ENCODE measurements at places on chromosomes 3 and 15.

DNA sequence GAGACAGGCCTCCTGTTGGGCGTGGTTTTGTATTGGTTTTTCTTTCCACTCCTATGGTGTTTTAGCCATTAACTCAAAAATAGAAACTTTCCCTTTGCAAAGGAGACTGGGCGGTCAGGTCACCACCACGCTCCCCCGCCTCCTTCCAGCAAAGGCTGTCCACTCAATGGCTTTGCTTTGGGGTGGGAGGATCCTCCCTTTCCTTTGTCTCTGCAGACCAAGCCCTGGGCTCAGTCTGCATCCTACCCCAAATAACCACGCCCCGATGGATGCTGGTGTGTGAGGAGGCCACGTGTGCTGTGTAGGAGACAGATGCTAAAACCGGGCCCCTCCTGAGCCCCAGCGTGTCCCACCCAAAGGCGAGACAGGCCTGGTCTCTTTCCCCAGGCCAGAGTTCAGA, 68.5 kb downstream of the GRIP2 start:
- no peak for DNase-seq

GRCh38 chr3:116492379-116492778, 47.1 kb upstream of the LSAMP start:
- DNase-seq: no peak

DNA sequence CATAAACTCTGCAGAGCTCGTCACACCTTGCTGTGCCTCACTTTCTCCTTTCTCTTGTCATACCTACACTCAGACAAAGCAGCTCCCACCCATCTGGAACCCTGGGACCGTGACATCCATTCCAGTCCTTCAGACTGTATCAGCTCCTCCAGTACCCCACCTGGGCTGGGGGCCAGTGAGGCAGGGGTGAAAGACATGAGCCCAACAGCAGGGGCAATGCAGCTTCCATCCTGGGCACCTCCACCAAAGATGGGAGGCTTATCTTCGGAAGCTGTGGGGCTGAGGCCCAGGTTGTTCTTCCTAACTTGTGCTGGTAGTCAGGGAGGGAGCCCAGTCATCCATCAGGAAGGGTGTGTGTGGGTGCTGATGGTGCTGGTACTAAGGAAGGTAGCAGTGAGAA, 109.2 kb downstream of the EEFSEC start:
- DNase-seq: no peak

DNA sequence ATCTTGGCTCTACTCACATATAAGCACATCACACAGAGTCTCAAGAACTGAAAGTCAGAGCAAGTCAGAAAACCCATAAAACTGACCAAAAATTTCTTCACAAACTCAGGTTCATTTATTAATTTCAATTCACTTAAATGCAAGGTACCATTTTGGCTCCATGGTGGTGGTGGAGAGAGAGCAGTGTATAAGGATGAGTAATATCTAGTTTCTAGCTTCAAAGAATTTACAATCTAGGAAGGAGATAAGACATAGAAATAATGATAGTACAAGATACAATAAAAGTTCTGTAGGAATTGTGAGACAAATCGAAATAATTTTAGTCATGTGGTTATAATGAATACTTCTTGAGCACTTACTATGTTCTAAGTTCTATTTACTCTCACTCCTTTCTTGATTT, 6.7 kb upstream of the TP53BP1 start:
- DNase-seq: no peak

DNA sequence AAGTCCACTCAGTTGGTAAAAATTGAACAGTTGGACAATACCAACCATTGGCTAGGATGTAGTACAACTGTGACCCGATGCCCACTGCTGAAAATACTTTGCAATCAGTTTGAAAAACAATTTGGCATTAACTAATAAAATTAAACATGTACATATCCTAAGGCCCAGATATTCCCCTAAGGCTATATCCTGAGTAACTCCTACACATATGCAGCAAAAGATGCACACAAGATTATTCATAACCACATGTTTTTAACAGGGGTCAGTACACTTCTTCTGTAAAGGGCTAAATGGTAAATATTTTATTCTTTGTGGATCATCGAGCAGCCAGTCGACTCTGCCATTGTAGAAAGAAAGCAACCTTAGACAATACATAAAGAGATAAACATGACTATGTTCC, 116.3 kb downstream of the MEX3B start:
- no peak for DNase-seq

DNA sequence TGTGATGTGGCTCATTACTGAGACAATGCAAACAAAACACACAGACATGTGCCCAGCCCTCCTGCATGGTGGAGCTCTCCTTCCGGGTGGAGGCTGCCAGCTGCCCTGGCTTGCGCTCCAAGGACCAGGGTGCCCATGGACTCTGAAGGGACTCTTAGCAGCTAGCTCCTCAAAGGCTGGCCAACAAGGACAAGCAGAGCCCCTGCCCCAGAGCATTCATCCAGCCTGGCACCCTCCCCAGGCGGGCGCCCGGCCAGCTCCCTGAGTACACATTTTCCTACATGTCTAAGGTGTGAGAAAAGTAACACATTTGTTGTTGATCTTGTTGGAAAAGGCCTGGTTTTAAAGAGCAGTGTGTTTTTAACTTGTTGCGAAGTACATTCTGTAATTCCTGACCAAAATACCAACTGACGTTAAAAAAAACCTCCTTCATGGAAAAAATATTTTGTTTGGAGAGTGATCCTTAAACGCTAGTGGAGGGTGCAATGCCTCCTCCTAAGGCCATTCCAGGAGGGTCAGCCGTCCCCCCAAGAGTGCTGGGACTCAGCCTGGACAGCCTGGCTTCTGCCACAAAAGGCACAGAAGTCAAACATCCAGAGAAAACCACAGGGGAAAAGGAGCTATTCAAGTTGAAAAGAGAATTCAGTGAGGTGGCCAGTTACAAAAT, 86.9 kb downstream of the KLF15 start:
- DNase-seq: no peak

GRCh38 chr15:95577927-95578326, 752.6 kb upstream of the NR2F2 start:
- DNase-seq: no peak

DNA sequence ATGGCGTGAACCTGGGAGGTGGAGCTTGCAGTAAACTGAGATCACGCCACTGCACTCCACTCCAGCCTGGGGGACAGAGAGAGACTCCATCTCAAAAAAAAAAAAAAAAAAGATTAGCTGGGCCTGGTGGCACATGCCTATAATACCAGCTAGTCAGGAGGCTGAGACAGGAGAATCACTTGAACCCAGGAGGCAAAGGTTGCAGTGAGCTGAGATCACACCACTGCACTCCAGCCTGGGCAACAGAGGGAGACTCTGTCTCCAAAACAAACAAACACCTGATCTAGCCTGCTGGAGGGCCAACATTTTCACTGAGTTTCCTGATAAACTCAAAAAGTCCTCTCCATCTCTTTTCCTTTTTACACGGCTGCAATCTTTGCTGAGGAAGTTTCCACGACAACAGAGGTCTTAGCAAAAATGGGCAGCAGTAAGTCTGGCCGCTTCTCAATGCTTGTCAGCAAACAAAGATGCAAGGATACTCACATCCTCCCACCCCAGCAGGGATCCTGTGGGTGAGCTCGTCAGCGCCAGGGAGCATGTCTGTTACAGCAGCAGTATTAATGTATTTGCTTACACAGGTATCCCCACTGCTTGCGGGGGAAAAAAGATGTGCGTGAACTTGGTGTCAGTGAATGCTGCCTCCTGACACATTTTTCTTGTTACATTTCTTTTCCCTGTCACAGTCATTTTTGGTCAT, 21.0 kb upstream of the CCDC174 start:
- no peak for DNase-seq

DNA sequence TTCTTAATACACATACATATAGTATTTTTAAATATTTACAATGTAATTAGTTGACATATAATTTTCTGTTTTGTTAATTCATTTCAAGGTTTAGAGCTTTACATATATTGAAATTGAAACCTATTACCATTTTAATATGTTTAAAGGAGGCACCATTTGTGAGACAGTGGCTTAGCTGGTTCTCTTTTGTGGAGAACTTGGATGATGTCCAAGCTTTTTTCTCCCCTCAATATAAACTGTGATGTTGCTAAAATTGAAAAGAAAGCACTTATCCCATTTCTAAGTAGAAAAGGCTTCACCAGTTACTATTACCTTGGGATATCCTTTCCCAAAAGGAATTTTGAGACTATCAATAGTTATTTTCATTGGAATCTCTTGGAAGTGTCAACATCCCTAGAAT, 707.2 kb downstream of the NTRK3 start:
- DNase-seq: no peak

DNA sequence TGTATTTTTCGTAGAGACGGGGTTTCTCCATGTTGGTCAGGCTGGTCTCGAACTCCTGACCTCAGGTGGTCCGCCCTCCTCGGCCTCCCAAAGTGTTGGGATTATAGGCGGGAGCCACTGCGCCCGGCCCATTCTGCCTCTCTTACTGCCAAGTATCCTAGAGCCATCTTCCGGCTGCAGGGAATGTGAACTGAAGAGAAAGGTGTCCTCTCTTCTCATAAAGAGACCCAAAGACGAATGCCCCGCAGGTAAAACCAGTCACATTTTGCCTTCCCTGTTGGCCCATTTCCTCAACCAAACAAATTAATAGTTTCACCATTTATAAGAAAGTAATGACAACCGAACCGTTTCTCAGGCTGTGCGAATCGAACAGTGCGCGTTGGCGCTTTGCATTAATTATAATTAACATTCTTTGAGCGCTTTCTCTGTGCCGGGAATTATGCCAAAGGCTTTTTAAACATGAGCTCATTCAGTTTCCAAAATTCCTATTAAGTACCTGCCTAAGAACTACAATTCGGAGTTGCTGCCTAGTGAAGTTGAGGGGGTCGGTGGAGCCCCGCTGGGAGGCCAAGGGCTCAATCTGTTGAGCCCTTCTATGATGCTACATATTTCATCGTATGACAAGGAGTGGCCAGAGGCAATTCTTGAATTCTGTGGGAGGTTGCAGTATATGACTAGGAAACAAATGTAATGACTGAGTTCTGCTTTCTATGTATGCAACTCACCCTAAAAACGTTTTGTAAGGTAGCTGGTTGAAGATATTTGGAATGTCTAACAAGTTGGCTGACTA, 819 bp upstream of the RPL24 start:
- no peak for DNase-seq

DNA sequence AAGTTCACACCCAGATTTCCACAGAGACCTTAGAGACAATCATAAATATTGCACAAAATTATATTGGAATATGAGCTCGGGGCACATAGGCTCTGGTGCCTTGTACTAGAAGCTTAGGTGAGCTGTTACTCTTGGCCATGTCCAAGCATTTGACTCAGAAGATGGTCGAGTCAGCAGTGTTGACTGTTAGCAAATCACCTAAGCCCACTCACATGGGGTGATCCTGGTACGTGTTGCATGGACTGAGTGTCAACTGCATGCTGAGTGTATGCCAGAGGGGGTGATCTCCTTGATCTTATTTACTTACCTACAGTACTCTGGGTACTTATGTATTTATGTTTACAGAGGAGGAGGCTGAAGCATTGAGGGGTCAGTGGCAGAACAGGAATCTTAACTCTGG, 14.0 kb downstream of the SMAD3 start:
- DNase-seq: no peak

DNA sequence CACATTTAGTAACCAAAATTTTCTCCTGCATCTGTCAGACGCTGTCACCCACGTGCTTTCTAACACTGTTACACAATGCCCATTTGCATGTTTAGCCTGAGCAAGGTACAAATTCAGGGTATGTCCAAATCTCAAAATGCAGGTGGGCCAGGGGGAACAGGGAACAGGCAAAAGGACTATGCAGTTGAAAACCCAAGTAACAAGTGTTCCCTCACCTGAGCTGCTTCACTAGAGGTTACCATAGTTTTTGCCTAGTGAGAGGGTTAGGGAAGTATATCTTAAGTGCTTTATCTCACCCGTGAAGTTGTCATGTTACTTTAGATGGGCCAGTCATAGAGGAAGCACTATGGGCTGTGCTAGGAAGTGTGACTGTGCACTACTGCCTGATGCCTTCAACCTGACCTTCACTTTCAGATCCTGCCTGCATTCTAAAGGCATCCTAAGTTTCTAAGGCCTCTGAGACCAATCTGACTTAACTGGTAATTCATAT, 6.0 kb upstream of the TMEM87A start:
- no peak for DNase-seq

- no peak for DNase-seq
These were observed 218.2 kb downstream of the SHOX2 start for GRCh38 chr3:157888040-157888439.

- no peak for DNase-seq
These were observed 82.9 kb downstream of the RAP2B start for GRCh38 chr3:153244961-153245360.

DNA sequence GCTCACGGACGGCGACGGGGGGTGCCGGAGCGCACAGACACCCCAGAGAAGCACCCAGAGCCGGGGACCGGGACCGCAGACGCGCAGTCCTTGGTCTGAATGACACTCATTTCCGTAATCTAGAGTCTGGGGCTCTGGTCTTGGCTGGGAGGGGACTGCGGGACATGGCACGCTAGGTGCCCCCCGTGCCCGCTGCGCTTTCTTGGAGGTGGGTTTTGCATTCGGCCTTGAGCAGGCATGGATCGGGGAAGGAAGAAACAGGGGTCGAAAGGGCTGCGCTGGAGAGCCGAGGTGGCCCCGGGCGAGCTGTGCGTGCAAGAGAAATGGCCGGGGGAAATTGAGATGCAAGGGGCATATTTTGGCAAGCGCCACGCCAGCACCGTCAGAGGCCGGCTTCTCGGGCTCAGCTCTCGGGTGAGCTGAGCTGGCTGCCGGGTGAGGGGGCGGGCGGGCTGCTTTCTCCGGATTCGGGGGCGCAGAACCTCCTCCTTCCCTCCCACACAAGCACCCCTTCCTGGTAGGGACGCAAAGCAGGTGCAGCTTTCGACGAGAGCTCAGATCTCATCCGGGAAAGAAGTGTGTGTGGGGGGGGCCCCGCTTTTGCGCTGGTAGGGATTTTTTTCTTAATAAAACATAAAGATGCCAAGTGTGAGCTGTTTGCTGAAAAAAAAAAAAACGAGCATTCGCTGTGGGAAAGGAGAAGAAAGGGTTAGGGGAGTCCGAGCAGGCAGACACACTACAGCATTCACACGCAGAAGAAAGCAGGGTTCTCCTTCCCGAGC, 963 bp upstream of the NTRK3 start:
- no peak for DNase-seq

- DNase-seq: no peak
These were observed 12.1 kb downstream of the ARPP19 start for GRCh38 chr15:52556524-52557273.

GRCh38 chr3:69433969-69434325, 48.1 kb upstream of the FRMD4B start:
- DNase-seq: no peak

DNA sequence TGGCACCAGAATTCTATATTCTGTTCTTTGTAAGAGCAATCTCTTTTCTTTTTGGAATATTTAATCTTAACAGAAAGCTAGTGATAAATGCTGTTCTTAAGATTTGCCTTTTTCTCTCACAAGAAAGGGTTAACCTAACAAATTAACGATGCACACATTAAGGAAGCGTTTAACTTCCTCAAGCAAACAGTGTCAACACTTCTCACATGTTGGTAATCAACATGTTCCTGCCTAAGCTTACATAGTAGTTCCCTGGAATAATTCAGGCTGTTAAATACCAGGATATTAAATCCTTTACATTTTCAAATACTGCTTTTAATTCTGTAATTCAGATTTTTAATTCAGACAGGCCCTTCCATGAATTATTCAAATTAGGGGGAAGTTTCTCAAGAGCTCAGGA, 67.4 kb upstream of the RPL35A start:
- no peak for DNase-seq

GRCh38 chr3:21803604-21804003, 52.6 kb upstream of the ZNF385D start:
- no peak for DNase-seq

- no peak for DNase-seq
These were observed 2.2 kb downstream of the IGF1R start for GRCh38 chr15:98650417-98651035.

GRCh38 chr3:59374818-59375211, 325.0 kb upstream of the CFAP20DC start:
- no peak for DNase-seq
